ENCODE measurements at places on chromosomes 1 and 21. TPM values are rescaled to one million over a fixed set of nuclear protein-coding genes. Genes with fewer than 3 reads are reported as not detected.
A peak's percentile ranks its signal among the peaks of the same experiment; 100 is the strongest.

- no peak overlapping the region for H3K4me3 ChIP-seq
- no peak overlapping the region for H3K27ac ChIP-seq
- H3K27me3 ChIP-seq = no peaks in the 10 kb centered on the region
- no peaks in the 10 kb centered on the region for H3K36me3 ChIP-seq
Measured at GRCh38 chr1:213484333-213484732, 433.3 kb downstream of the RPS6KC1 start.

Gene GREM2
- total RNA-seq = not detected

- no peak overlapping the region for H3K4me3 ChIP-seq
- H3K27ac ChIP-seq = no peak overlapping the region
- no peaks in the 10 kb centered on the region for H3K4me1 ChIP-seq
- DNase-seq = no peak
Measured at GRCh38 chr1:206882555-206882954, 14.7 kb upstream of the IL24 start.

Gene UBXN10
- 0.30 TPM for total RNA-seq

GRCh38 chr1:17251246-17251645 is 2.3 kb downstream of the PADI3 start:
- no peak overlapping the region for H3K4me3 ChIP-seq
- no peak for DNase-seq
- no peaks in the 10 kb centered on the region for H3K36me3 ChIP-seq
- H3K27ac ChIP-seq = no peak overlapping the region
- no peaks in the 10 kb centered on the region for H3K4me1 ChIP-seq

GRCh38 chr1:173867141-173867752 is 542 bp downstream of the GAS5 start:
- no peak for DNase-seq
- peaks cover 39% of the 10 kb centered on the region for H3K36me3 ChIP-seq
- H3K4me3 ChIP-seq = peak overlapping the region; percentile 94
- no peaks in the 10 kb centered on the region for H3K27me3 ChIP-seq
- H3K4me1 ChIP-seq = peaks cover 73% of the 10 kb centered on the region

DNA sequence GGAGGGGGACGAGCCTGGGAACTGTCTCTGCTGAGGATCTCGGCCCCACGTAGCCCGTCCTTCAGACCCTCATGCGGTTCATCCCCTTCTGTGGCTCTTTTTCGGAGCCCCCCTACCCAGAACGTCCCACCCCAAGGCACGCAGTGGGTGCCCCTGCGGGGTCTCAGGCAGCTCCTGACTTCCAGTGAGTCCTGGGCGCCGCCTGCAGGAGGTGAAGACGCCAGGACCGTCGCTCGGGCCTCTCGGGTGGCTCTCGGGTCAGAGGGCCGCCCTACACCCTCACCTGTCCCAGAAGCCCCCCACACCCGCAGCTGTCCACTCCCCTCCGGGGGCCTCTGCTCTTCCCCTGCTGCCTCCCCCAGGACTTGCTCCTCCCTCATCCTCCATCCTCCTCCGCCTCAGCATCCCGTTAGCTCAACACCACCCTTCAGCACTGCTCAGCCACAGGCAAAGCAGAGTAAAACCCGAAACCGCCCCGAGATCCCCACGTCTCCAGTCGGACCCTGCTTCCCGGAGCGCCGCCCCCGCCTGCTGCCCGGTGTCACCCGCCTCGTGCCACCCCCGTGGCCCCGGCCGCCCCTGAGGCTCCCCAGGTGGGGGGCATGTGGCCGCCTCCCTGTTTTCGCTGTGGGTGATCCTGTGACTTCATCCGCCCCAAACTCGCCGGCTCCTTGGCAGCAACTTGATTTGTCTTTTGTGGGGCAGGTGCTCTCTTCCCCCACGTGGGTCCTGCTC is 13.3 kb upstream of the POFUT2 start:
- H3K36me3 ChIP-seq = no peaks in the 10 kb centered on the region
- H3K4me1 ChIP-seq = peaks cover 27% of the 10 kb centered on the region
- H3K4me3 ChIP-seq = no peak overlapping the region
- H3K27me3 ChIP-seq = no peaks in the 10 kb centered on the region
- H3K27ac ChIP-seq = peak overlapping the region; percentile 84

DNA sequence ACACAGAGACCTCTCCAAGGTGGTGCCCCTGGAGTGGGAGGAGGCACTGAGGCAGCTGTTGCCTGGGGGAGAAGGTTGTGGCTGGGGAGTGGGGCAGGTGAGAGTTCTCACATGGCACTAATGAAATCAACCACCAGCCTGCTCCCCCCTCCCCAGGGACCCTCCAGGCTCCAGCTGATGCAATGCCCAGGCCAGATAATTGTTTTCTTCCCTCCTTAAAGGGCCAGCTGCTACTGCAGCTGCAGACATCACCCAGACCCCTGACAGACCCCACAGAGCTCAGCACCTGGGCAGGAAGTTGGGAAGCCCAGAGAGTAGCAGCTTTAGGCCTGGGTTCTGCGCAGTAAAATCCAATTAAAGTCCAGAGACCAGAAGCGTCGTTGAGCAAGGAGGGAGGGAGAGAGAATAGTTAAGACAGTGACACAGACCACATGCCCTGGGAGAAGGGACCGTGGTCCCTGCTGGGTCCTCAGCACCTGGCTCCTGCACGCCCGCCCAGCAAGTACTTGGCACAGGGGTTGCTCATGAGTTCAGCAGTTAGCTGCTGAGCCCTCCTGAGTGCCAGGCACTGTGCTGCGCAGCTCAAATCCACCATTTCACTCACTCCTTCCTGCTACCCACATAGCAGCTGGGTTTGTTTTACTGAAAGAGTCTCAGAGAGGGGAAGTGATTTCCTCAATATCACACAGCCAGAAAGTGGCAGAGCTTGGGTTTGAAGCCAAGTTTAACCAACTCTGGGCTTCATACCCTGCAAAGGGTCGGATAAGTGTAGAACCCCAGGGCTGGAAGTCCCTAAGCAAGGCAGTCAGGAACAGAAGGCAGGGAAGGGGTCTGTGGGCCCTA is 1.9 kb downstream of the RIMS3 start:
- H3K4me3 ChIP-seq = no peak overlapping the region
- peaks cover 16% of the 10 kb centered on the region for H3K4me1 ChIP-seq
- H3K36me3 ChIP-seq = no peaks in the 10 kb centered on the region

Gene CR1L
- total RNA-seq = not detected

DNA sequence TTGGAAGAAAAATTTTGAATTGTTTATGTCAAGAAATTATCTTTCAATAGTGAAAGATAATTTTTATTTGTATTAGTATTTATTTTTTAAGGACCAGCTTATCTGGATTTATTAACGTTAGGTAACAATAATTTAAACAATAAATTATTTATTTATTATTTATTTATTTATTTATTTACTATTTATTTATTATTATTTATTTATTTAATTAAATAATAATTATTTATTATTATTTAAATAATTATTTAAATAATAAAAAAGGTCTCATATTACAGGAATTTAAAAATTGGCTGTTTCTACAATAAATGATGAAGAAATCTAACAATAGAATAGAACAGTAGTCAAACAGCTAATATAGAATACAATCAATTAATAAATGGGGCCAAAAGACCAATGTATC is 618.7 kb upstream of the BRINP3 start:
- H3K4me3 ChIP-seq = no peak overlapping the region
- no peak for DNase-seq
- H3K4me1 ChIP-seq = no peaks in the 10 kb centered on the region
- H3K36me3 ChIP-seq = no peaks in the 10 kb centered on the region
- H3K27me3 ChIP-seq = no peaks in the 10 kb centered on the region

Gene FNDC7
- total RNA-seq = 0.20 TPM

Gene NBPF11
- 22.6 TPM for total RNA-seq

DNA sequence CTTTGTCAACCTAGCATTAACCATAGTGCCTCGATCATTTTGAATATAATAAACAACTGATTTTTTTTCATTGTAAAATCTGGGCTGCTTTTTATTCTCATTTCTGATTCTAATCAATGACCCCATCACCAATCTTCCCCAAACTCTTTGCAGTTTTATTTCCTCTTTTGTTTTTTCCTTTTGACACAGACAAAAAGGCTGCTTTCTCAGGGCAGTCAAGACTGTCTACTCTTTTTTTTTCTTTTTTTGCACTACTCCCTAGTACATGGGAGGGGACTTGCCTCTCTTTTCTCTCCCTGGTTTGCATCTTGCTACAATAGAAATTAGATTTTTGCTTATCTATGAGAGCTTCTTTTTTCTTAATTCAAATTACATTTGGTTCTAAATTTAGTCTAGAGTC is 987.9 kb downstream of the ADGRL2 start:
- no peak overlapping the region for H3K4me3 ChIP-seq
- no peak for DNase-seq
- H3K27me3 ChIP-seq = no peaks in the 10 kb centered on the region
- H3K4me1 ChIP-seq = no peaks in the 10 kb centered on the region
- no peak overlapping the region for H3K27ac ChIP-seq

Gene SPATA46
- total RNA-seq = not detected

- H3K27ac ChIP-seq = no peak overlapping the region
- no peaks in the 10 kb centered on the region for H3K27me3 ChIP-seq
- no peaks in the 10 kb centered on the region for H3K4me1 ChIP-seq
- no peaks in the 10 kb centered on the region for H3K36me3 ChIP-seq
Measured at GRCh38 chr1:172976222-172977041, 74.3 kb downstream of the TNFSF18 start.

Gene PTPN7
- 124 TPM for total RNA-seq

DNA sequence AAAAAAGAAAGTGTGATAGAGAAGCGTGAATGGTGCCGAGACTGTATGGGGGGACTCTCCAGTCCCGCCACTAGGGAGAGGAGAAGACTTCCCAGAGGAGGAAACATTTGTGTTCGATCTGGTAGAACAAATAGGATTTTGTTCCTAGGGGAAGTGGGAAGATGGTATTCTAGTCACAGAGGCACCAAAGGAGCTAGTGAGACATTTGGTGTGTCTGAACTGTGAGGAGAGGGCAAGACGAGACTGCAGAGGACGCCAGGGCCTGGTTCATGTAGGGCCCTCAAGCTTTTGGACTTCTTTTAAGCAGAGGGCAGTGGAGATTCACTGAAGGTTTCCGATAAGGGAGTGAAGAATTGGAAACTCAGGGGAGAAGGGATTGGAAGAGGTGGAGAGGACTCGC is 2.9 kb downstream of the BTBD19 start:
- H3K27ac ChIP-seq = peak overlapping the region; percentile 97
- no peaks in the 10 kb centered on the region for H3K27me3 ChIP-seq
- peaks cover 80% of the 10 kb centered on the region for H3K4me1 ChIP-seq
- H3K4me3 ChIP-seq = no peak overlapping the region
- DNase-seq = no peak
- peaks cover 9% of the 10 kb centered on the region for H3K36me3 ChIP-seq

Data from CD4-positive, CD25-positive, alpha-beta regulatory T cell (primary cell).